ENCODE measurements at places on chromosomes 16 and 17. TPM values are rescaled to one million over a fixed set of nuclear protein-coding genes. Genes with fewer than 3 reads are reported as not detected.

- DNase-seq = no peak
These were observed 157.0 kb downstream of the CPPED1 start for GRCh38 chr16:12646490-12647274.

DNA sequence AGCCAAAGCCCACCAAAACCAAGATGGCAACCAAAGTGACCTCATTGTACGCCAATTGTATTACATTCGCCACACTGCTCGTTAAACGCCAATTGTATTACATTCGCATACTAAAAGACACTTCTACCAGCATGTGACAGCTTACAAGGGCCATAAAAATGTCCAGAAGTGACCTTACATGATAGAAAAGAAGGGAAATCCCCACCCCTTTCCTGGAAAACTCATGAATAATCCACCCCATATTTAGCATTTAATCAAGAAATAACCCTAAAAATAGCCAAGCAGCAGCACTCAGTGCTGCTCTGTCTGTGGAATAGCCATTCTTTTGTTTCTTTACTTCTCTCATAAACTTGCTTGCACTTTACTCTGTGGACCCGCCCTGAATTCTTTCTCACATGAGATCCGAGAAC lies 25.7 kb downstream of the PSMD7 start:
- DNase-seq = no peak

- no peak for DNase-seq
These were observed 126.0 kb downstream of the RAB11FIP4 start for GRCh38 chr17:31517524-31517923.

DNA sequence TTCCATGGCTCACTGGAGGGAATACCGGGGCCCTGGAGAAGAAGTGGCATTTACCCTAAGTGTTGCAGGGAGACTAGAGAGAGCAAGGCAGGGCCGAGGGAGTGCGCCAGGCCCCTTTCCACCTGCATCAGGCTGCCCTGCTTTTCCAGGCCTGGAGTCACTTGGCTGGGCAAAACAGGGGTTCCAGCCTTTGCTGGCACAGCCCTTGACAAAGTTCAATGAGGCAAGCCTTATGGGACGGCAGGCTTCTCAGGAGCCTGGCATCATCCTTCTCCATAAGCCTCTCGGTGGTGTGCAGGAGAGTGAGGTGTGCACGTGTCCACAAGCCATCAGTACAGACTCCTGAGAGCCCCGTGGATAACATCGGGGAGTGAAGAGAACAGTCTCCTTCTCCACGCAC lies 27.1 kb downstream of the CACNA1G start:
- no peak for DNase-seq

DNA sequence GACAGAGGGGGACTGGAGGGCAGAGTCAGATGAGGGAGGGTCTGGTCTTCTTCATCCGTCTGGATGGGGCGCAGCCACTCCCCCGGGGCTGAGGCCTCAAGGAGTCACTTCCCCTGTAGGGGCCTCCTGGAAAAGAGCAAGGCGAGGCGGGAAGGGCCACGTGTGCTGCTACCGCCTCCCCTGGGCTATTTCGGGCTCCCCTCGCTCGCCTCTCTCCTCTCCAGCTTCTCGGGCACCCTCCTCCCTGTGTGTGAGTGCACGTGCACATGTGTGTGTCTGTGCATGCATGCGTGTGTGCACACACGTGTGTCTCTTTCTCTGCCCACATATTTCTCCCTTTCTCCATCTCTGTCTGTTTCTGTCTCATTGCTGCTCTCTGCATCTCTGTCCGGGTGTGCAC lies 10.1 kb downstream of the GSG1L start:
- no peak for DNase-seq

GRCh38 chr17:81368161-81369022 lies 26.9 kb upstream of the BAHCC1 start:
- DNase-seq = no peak

DNA sequence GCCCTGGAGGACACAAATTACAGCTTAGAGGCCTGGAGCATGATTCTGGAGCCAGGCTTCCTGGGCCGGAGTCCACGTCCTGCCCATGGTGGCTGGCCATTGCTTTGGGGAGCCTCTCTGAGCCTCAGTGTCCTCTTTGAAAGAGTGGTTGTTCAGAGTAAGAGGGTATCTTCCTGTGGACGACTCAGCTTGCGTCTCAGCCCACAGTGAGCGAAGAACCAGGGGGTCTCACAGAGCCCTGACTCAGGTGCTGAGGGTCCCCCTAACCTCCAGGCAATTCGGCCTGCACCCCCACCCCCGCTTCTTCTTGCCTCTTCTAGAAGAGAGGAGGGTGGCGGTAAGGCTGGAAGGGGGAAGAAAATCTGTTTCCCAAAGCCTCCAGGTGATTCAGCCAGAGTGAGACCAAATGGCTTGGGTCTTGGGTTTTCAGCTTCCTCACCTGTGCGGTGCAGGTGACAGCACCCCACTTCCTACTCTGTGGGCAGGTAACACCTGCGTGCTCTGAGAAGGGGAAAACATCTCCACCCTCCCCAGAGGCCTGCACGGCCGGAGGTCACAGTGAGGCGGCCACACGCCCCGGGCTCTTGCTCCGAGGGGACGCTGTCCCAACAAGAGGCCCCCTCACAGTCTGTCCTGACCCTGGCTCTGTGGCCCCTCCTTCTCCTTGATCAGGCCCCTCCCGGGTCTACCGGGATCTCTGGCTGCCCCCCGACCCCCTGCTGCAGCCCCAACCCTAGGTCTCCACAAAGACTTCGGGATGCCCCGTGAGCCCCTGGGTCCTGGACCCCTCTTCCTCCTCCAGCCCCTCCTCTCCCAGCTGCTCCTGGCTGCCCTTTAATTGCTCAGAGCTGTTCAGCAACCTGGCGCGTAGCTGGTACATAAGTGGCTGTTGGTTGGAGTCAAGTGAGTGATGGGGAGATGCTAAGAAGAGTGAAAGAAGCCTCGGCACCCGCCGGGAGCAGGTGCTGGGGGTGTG lies 119.2 kb downstream of the METRNL start:
- DNase-seq = no peak

GRCh38 chr16:57979006-57979585 lies 8.2 kb upstream of the CNGB1 start:
- no peak for DNase-seq

DNA sequence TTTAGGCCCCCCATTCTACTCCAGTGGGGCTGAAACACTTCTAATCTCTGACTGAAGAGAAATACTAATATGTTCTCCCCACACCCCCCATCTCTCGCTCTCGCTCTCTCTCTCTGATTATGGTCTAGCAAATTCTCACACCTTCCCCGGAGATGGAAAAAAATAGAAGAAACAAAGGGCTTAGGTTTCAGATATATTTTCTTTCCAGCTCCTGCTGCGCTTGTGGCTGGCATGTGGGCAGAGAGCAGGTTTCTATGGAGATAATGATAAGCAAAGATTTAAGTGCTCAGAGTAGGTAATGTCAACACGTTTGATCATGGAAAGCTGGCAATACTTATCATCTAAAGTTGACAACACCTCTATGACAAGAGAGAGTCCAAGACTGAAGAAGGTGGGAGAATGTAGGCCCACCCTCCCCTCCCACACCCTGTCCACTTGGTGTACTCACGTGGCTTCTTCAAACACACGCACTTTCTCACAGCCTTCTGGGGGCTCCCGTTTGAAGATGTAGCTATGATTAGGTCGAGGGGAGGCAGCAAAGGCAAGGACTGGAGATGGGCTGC lies 8.0 kb upstream of the SLC35B1 start:
- DNase-seq = no peak

DNA sequence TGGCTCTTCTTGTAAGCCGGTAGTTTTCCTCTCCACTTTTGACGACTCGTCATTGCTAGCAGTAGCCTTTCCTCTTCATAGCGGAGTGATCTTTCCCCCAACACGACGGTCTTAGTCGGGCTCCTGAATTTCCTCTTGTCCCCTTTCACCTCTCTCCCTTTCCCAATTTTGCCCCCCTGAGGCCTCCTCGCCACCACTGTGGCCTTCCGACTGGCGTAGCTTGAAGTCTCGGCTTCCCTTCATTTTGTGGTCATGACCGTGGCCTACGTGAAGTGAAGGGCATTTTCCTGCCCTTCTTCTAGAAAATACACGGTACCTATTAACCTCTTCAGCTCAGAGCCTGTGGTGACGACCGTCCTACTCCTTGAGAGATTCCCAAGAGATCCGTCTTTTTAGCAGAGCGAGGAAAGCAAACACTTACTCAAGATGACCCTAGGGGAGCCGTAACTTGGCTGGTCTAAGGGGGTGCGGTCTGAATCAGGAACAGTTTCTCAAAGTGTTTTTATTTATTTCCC lies 787 bp downstream of the PRKAR1A start:
- DNase-seq = peak; percentile 41

GRCh38 chr16:86044241-86044671 lies 145.3 kb downstream of the IRF8 start:
- peak; percentile 68 for DNase-seq

GRCh38 chr17:35713069-35713728 lies 18.2 kb upstream of the RASL10B start:
- DNase-seq = no peak

DNA sequence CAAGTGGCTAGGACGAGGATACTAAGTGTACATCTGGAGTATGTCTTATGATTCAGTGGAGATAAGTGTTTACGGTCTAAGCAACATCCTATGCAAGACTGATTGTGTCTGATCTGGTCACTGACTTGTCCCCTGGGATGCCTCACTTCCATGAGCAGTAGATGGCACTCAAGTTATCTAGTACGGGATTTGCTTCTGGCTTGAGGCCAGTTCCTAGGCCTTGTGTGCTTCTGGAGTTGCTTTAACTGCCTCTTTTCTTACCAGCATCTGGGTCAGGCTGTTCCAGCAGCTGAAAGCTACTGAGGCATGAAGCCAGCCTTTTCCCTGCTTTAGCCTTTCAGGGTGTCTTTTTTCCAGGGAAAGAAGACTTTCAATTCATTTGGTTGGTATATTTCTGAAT lies 23.0 kb downstream of the SUPT6H start:
- DNase-seq = no peak

DNA sequence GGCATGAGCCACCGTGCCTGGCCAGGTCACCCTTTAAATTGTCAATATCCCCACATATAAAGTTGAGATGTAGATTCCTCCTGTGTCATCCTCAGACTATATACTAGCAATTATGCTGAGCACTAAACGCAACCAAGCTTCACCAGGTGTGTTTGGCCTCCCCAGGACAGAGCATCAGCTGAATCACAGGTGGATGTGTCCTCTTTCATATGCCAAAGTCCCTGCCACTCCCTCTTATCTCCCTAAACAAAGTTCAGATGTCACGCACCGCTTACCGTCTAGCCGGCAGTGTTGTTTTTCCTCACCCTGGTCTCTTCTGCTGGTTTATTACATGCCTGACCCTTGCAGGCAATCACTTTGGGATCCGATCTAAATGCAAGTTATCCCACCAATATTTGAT lies 43.8 kb upstream of the ARHGAP44 start:
- DNase-seq = no peak

- no peak for DNase-seq
These were observed 55.0 kb downstream of the STH start for GRCh38 chr17:46053911-46054534.

DNA sequence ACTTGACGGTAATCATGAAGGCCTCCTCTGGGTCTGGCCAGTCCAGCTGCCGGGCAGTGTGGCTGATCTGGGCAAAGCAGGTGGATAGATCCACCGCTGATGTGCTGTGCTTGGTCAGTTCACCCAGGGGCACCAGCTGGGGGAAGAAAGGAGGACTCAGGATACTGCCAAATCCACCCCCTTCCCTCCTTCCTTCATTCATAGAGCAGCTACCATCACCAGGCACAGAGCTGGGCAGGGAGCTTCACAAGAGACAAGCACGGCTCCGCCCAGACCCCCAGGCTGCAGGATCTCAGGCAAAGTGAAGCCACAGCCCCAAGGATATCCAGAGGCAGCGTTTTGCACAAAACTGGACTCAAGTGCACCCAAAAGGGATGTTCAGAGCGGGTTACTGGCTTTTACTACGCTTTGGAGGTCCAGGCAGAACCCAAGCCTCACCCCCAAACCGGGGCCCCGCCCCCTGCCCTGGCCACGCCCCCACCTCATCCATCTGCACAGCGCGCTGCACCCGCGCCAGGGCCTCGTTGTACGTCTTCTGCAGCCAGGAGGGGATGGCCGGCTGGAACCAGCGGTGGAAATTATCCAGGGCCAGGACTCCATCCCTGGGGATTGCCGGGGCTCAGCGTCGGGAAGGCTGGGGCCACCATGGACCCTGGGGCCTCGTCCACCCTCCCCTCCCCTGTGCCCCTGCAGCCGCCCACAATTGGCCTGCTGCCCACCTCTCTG lies 9.1 kb downstream of the UNC13D start:
- no peak for DNase-seq

DNA sequence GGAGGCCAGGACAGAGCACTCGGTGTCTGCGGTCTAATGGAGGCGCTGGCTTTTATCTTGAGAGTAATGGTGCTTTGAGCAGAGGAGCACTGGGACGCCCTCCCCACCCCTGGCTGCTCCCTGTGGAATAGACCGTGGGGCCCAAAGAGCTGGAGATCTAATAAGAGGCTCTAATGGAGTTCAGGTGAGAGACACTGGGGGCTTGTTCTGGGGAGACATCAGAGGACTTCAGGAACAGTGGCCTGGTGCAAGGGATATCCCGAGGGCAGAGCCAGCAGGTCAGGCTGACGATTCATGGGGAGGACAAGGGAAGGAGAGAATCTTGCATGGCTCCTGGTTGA lies 9.5 kb upstream of the KRT19 start:
- no peak for DNase-seq

- DNase-seq = no peak
These were observed 18.2 kb downstream of the HEATR6 start for GRCh38 chr17:60060474-60060873.

- DNase-seq = no peak
These were observed 55.4 kb downstream of the NLK start for GRCh38 chr17:28097901-28098300.

DNA sequence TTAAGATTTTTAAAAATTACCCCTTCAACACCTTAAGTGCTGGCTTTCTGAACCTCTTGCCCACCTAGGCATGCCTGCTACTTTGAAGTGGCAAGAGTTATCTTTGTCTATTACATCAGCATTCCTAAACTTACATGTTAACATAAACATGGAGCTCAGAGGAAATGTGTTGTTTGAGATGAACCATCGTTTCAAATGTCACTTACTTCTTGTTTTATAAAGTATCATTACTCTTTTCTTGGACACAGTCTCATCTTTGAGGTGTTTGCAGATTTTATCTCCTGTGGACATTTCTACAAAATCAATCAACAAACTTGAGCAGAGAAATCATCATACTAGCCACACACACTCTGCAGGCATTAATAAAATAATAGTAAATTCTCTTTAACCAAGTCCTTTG lies 184.9 kb downstream of the WWOX start:
- no peak for DNase-seq

DNA sequence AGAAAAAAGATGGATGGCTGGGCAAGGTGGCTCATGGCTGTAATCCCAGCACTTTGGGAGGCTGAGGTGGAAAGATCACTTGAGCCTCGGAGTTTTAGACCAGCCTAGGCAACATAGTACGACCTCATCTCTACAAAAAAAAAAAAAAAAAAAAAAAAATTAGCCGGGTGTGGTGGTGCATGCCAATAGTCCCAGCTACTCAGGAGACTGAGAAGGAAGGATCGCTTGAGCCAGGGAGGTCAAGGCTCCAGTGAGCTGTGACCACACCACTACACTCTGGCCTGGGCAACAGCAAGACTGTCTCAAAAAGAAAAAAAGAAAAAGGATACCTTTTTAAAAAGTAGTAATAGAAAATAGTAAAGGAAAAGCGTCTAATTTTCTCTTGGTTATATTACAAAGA lies 20.7 kb downstream of the ZNF652 start:
- no peak for DNase-seq

GRCh38 chr16:10744370-10745030 lies 858 bp downstream of the NUBP1 start:
- DNase-seq = no peak

SCNN1B gene
- total RNA-seq = 0.08 TPM

CCL7 gene
- total RNA-seq = not detected

PDE6G gene
- total RNA-seq = 1.2 TPM

PPM1E gene
- not detected for total RNA-seq

CLEC19A gene
- total RNA-seq = not detected

UTS2R gene
- not detected for total RNA-seq

SYT17 gene
- 4.9 TPM for total RNA-seq

Data from liver (tissue), 10 donors.